ENCODE measurements at places on chromosomes 6 and 20.

GRCh38 chr6:11804701-11805100 is 26.1 kb upstream of the ADTRP start:
- DNase-seq, result no peak

- DNase-seq, result no peak
Measured at GRCh38 chr6:77040568-77041195, 422.6 kb downstream of the HTR1B start.

- no peak for DNase-seq
Measured at GRCh38 chr20:62844182-62844581, 17.4 kb downstream of the TCFL5 start.

GRCh38 chr20:48809673-48810072 is 18.1 kb downstream of the PREX1 start:
- DNase-seq, result no peak

DNA sequence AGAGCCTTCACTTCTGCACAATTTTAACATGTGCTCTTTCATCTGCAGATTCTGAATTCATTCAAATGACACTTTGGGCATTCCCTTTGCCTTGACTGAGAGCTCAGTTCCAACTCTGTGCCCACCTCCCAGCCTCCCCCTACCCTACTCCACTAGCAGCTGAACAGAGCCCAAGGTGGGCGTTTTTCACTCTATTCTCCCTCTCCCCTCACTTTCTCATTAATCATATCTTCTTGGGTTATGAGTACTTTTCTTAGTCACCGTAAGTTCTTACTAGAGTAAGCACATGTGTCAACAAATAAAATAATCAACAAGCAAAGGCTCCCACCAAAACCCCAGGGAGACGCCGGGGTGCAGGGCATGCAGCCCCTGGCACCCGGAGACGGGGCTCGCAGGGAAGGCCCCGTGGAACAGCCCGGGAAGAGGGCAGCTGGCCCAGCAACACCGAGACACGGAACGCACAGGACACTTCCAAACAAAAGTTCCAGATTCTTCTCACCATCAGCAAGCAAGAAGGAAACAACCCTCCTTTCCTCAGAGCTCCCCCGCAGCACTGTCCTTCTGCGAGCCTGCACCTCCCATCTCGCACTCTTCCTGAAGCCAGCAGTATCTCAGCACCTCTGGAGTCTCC is 34.1 kb downstream of the TAF4 start:
- DNase-seq, result no peak

Data from glomerular endothelial cell (primary cell).